Glomerular endothelial cell (primary cell): ENCODE measurements at places on chromosomes 11 and 22. TPM values are rescaled to one million over a fixed set of nuclear protein-coding genes. Genes with fewer than 3 reads are reported as not detected.

Gene CRYBB2
- total RNA-seq, result 0.24 and 1.1 TPM in 2 replicates

Gene MARK2
- 26.4 and 34.9 TPM in 2 replicates for total RNA-seq

Gene CCDC87
- total RNA-seq, result 0.18 and 0.73 TPM in 2 replicates

Gene HEPN1
- 0.18 TPM in 1 of 2 replicates, not detected in the other for total RNA-seq

Gene CLMP
- total RNA-seq, result 1.5 and 7.1 TPM in 2 replicates

Gene ZC3H7B
- total RNA-seq, result 97.4 and 125 TPM in 2 replicates

Gene APOL3
- 76.9 and 80.5 TPM in 2 replicates for total RNA-seq

Gene KCNA4
- not detected in 2 replicates for total RNA-seq

Gene SEC14L6
- 0.05 and 0.12 TPM in 2 replicates for total RNA-seq

- no peak for DNase-seq
Observed at GRCh38 chr11:2581151-2581930, 118.5 kb downstream of the KCNQ1OT1 start.

- DNase-seq, result no peak
Observed at GRCh38 chr11:112361396-112361795, 100.7 kb upstream of the PLET1 start.

DNA sequence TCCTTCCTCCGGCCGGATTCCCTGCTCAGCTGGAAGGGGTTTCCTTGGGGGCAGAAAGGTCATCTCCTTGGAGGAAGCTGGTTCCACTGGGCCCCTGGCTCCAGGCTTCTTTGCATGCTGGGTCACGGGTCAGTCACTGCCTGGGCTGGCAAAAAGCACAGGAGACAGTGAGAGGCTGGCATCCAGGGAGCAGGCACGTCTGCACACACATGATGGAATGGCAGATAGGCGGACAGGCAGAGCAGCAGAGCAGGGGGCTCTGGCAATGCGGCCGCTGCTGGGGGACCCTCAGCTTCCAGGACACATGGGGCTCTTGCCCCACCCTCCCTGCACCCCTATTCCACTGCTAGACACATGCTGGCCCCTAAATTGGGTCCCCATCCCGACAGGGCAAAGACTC is 40.4 kb downstream of the C11orf58 start:
- no peak for DNase-seq

DNA sequence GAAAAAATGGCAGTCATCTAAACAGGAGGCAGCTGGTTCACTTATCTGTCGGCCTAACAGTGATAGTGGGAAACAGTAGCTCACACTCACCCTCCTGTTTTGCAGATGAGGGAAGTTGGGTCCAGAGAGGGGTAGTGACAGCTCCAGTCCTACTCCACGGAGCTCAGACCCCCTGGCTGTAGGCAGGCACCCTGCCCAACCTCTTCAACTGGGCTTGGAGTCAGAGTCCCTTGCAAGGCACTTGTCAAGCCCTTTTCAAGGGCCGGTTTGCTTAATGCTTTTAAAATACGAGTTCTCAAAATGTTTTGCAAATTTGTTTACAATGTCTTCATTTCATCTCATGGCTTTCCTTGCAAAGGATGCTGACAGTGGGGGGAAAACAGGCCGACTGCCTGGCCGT is 75.1 kb downstream of the BMAL1 start:
- DNase-seq, result no peak
